ENCODE measurements at places on chromosomes 12 and 14.

DNA sequence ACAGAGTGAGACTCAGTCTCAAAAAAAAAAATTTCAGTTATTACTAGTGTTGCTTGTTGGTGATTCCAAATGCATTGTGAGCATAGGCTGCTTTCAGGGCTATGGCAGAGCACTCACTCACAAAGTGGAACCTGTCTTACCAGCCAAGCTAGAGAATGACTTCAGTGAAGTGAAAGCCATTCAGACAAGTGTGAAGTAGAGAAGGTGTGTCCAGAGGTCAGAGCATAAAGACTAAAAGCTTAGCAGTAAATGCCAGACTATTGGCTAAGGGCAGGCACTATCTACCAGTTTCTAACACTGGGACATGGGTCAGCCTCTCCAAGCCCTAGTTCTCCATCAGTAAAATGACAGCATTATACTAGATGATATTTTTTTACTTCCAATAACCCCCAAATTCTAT lies 12.7 kb downstream of the PPP1R36 start:
- no peak for DNase-seq

- DNase-seq, result no peak
Measured at GRCh38 chr14:61193476-61193875, 87.7 kb downstream of the TMEM30B start.

GRCh38 chr12:68481181-68481941 lies 129.3 kb upstream of the RAP1B start:
- DNase-seq, result peak; percentile 33

- DNase-seq, result no peak
Measured at GRCh38 chr14:99750746-99751450, 42.3 kb upstream of the EML1 start.

DNA sequence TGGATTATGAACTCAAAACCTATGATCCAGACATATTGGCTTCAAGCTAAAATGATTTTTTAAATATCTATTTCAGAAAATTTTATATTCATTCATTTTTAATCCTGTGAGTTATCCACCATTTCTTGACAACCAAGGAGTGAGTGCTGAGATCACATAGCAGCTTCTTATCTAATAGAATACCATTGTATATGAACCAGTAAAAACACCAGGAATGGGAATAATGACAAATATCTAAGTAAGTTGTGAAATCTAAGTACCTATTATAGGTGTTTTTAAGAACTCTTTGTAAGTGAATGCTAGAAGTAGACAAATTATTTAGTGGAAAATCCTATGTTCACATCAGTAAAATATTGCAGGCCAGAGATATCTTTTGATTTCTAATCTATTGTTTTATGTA lies 8.2 kb downstream of the LUM start:
- DNase-seq, result no peak
